Spinal cord (tissue), 10 donors: ENCODE measurements at places on chromosomes 4 and X. TPM values are rescaled to one million over a fixed set of nuclear protein-coding genes. Genes with fewer than 3 reads are reported as not detected.
A peak's percentile ranks its signal among the peaks of the same experiment; 100 is the strongest.

PCDH10 gene
- total RNA-seq = 52.2 TPM

- no peak for DNase-seq
These were observed 38.2 kb upstream of the MYOZ2 start for GRCh38 chr4:119097282-119097900.

GRCh38 chrX:151973851-151974335 lies 583 bp downstream of the GABRE start:
- DNase-seq = peak; percentile 54

- no peak for DNase-seq
These were observed 497 bp upstream of the GRPEL1 start for GRCh38 chr4:7068279-7068842.

GPC3 gene
- total RNA-seq = 70.5 TPM

NXF2B gene
- total RNA-seq = 0.28 TPM

- DNase-seq = no peak
These were observed 59.8 kb upstream of the ACSL1 start for GRCh38 chr4:184885602-184886001.

- DNase-seq = peak; percentile 7
These were observed 909.0 kb upstream of the PCDH10 start for GRCh38 chr4:132240081-132240480.

DNA sequence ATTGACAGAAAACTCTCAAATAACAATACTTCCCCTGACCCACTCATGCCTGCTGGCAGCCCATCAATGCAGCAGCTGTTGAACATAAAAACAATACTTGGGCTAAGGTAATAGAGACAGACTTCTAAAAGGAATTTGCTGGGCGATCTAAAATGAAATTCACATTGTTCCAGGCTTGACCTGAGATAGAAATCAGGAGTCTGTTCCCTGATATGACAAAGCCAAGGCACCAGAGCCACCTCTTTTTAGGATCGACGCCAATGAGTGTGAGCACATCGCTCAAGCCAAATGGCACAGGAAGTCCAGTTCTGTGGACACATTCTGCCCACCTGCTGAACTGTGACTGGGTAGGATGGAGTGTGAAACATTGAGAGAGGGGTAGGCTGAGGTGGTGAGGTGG lies 4.9 kb downstream of the SEPTIN11 start:
- no peak for DNase-seq
